ENCODE measurements at places on chromosomes 2 and 18.

GRCh38 chr2:29478641-29479040 lies 363.4 kb downstream of the CLIP4 start:
- DNase-seq = no peak

DNA sequence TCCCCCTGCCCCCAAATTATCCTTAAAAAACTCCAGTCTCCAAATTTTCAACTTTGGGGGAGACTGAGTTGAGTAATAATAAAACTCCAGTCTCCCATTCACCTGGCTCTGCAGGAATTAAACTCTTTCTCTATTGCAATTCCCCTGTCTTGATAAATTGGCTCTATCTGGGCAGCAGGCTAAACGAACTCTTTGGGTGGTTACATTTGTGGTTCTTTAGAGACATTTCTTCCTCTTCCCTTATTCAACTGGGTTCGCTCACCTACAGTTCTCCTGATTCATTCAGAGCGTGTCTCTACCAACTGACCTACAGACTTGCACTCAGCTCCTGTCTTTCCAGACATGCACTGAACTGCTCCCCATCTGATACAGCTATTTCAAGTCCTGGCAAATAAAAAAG lies 17.1 kb upstream of the SOCS6 start:
- no peak for DNase-seq

GRCh38 chr18:11882636-11883035 lies 25.5 kb downstream of the MPPE1 start:
- no peak for DNase-seq

- peak; percentile 98 for DNase-seq
Measured at GRCh38 chr2:223101340-223102039, 49.5 kb downstream of the KCNE4 start.

DNA sequence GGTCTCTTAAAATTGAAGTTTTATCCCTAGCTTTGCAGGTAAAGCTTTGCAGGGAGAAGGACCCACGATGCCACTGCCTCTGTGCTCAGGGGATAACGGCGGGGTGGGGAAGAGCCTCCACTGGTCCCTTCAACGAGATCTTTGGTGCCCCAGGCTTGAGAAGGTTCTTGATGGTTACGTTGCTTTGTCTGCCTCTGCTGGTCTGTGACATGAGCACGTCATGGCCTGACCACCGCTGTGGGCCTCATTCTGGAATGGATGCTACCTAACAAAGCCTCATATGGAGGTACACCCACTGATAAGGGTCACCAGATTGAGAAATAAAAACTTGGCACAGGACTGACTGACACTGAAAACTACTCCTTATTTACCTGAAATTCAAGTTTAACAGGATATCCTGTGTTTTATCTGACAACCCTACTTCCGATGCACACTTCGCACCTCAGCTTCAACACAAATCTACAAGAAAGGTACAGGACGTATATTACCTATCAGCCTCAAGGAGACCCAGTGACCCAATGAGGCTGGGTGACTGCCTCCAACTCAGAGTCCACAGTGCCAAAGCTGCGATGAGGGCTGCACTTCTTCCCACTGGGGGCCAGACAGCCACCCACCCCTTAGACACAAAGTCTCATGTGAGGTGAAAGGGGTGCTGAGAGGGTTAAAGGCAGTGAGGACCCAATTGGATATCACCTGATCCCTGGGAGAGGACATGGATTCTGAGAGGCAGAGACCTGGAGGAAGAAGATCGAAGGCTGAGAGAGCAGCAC lies 64.9 kb downstream of the EIPR1 start:
- no peak for DNase-seq

DNA sequence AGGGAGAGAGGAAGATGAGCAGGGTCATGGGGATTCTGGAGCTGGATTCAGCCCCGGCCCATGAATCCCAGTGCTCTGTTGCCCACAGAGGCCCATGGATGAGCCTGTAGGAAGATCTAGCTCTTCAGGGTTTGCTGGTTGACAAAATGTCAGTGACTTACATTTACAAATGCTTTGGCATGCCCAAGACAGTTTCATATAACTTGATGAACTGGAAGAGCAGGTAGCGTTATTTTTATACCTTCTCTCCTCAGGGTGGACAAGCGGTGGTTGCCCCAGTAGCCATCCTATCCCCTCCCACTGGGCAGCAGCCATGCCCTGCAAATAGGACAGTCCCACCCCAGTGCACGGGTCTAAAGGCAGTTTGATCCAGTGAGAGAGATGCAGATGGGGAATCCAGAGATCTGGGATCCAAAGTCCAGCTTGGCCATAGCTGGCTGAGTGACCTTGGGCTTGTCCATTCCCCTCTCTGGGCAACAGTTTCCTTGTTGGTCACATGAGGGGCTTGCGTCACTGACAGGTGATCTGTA lies 21.5 kb upstream of the KCNK3 start:
- no peak for DNase-seq

GRCh38 chr2:19675003-19675629 lies 226.7 kb downstream of the TTC32 start:
- no peak for DNase-seq

DNA sequence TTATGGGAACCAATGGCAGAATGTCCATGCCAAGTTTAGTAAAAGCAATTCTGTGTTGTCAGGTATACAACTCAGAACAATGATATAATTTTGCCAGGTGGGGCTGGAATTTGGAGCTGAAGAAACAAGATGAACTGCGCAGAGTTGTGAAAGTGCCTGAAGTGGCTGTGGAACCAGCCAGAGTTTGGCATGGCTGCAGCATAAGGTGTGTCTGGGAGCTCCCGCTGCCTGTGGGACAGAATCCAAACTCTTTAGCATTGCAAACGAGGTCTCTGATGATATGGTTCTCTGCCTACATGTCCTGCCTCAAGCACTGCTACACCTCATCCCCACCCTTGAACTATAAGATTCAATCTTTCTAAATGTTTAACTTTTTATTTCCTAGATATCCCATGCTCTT lies 909.7 kb downstream of the EPHA4 start:
- DNase-seq = no peak

DNA sequence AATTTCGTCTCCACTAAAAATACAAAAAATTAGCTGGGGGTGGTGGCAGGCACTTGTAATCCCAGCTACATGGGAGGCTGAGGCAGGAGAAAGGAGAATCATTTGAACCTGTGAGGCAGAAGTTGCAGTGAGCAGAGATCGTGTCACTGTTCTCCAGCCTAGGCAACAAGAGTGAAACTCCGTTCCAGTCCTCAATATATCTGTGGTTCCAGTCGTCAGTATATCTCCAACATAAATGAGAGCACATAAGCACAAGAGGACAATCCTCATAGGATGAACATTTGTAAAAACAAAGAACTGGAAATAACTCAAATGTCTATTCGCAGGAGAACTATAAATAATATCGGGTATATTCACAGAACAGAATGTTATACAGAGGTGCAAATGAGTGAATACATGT lies 13.1 kb upstream of the PLEK start:
- no peak for DNase-seq

- peak; percentile 78 for DNase-seq
Measured at GRCh38 chr2:132415915-132416722, 486 bp upstream of the GPR39 start.

GRCh38 chr18:49648326-49648725 lies 86.5 kb downstream of the LIPG start:
- DNase-seq = peak; percentile 84

DNA sequence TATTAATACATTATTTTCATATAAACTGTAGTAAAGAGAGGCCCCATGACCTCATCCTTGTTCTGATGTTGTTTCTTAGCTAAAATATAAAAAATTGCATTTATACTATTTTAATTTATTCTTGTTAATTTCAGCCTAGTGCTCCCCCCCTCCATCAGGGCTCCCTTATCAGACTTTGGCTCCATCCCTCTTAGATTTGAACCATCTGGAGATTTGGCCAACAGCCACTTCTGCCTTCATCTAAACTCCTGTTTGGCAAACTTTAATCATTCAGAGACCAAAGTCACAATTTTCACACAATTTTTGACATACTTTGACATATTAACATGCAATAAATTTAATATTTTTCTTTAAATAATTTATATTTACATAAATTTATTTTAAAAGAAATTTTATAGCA lies 569.3 kb downstream of the TDRD15 start:
- no peak for DNase-seq

DNA sequence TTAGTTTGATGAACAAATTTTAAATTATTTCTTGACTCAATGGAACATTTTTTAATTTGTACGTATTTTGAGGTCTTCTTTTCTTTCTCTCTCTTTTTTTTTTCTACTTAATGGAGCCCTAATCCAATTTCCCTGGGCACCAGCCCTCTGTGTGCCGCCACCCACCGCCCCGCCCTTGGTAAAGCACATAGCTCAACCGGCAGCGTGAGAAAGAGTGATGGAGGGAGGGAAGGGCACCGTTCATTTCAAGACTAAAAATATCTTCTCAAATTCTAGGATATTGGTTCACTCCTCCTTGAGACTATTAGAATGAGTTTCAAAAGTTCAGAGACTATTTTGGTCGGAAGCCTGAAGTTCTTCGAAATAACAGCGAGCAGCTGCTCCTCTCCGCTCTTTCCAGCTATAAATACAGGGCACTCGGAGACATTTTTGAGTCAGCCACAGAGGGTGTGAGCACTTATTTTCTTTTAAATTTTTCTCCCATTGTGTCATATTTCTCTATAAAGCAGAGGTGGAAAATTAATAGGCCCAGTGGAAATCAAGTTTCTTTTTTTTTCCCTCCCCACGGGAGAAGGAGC lies 731.7 kb upstream of the ID2 start:
- peak; percentile 51 for DNase-seq

DNA sequence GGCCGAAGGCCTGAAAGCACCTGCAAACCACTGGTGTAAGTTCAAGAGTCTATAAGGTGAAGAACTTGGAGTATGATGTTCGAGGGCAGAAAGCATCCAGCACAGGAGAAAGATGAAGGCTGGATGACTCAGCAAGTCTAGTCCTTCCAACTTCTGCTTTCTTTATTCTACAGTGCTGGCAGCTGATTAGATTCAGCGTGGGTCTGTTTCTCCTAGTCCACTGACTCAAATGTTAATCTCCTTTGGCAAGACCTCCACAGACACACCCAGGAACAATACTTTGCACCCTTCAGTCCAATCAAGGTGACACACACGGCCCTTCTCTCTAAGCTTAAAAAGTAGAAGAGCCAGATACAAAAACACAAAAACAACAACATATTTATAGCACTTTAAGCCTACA lies 43.4 kb downstream of the NMS start:
- DNase-seq = no peak

GRCh38 chr2:206423147-206423546 lies 20.2 kb upstream of the ADAM23 start:
- peak; percentile 73 for DNase-seq

GRCh38 chr18:53417003-53417402 lies 807.5 kb downstream of the MBD2 start:
- DNase-seq = no peak

DNA sequence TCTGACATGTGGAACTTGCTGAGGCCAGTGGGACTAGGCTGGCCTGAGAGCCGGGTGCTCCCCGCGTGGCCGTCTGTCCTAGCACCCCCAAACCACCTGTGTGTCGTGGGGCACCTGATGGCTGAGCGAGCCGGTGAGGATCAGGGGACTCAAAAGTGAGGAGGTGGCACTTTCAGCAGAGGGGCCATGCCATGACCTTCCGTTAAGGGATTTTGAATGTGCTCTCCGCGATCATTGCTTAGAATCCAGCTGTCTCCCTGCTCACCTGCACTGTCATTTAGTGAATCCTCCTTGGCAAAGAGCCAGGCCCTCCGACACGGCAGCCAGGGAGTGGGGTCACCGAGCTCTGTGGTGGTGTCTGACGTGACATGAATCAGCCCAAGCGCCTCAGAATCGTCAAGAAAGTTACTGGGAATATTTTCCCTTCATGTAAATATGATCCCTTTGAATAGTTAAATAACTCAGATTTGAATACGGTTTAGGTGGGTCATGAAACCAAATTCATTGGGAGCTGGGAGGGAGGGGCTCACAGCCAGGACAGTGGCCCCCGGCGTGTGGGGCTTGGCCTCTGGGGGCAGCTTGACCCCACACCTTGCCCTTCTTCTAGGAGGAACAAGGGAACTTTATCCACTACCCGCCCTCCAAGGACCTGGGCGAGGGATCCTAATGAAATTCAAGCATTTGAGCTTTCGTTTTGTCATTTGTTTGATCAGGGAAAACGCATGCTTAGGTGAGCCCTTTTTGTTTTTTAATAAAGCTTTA lies 9.5 kb downstream of the NFATC1 start:
- DNase-seq = no peak

DNA sequence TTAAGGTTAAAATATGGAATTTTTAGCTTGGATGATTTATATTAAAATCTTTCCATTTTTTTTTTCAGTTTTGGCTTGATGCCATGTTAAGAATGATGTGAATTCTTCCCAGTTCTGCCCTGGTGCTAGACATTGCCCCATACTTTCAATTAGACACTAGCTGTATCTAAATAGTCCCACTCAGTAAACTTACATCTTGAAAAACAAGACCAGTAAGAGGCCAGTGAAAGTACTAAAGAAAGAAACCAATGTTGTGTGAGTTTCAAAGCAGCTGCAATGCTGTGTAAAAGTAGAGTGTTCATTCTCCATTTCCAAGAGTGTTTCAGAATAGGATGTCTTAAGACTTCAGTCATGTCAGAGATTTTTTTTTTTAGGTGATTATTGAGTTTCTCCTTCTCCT lies 40.0 kb upstream of the CYBRD1 start:
- no peak for DNase-seq

- no peak for DNase-seq
Measured at GRCh38 chr2:84991404-84992160, 20.6 kb downstream of the KCMF1 start.

- DNase-seq = no peak
Measured at GRCh38 chr2:188819792-188820191, 154.4 kb upstream of the COL3A1 start.

DNA sequence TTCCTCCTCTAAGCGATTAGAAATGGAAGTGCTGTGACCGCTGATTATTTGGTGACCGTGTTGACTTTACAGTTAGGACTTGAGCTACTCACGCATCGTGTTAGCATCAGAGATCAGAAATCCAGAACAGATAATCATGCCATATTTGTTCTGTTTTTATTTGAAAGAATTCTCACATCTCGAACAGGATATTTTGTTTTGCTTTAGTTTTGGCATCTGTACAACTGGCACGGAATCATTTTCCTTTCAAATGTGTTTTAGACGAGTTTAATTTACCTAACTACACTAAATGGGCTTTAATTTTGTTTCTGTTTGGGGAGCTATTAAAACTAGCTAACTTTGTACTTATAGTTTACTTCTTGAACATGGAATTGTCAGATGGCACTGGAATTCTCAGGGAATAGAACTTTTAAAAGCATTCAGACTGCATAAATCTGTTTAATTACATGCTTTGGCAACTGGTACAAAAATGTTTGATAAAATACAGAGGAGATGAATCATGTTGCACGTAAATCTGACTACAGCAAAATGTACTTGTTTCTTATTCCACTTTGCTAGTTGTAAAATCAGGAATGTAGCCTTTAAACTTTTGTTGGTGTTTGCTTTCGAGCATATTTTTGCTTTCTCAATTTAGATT lies 1.4 kb downstream of the ITPRID2 start:
- DNase-seq = no peak

GRCh38 chr2:105187531-105187930 lies 54.0 kb upstream of the GPR45 start:
- no peak for DNase-seq

DNA sequence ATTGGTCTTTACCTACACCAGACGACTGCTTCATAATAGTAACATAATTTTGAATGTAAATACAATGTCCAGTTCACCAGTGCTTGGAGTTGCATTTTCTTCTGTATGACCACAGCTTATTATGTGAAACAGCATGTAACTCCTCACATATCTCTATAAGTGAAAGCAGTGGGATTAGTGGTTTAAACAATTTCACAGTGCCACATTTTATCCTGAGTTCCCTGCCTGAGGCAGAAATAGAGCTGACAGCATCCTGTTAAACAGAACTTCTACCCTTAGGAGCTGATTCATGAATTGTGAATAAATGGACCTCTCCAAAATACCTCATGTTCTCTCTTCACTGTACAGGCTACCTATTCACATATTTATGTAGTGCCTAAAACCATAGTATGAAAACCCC lies 542.3 kb upstream of the VWC2L start:
- no peak for DNase-seq

All from NCI-H82 (cell line).